Neural progenitor cell (in vitro differentiated cells): ENCODE measurements at places on chromosomes 16 and 17. TPM values are rescaled to one million over a fixed set of nuclear protein-coding genes. Genes with fewer than 3 reads are reported as not detected.

Gene CACNG4
- total RNA-seq, result 0.34 and 1.2 TPM in 2 replicates

- DNase-seq, result no peak
These were observed 42.9 kb downstream of the LDHD start for GRCh38 chr16:75073545-75074303.

Gene NUPR1
- 0.03 TPM in 1 of 2 replicates, not detected in the other for total RNA-seq

DNA sequence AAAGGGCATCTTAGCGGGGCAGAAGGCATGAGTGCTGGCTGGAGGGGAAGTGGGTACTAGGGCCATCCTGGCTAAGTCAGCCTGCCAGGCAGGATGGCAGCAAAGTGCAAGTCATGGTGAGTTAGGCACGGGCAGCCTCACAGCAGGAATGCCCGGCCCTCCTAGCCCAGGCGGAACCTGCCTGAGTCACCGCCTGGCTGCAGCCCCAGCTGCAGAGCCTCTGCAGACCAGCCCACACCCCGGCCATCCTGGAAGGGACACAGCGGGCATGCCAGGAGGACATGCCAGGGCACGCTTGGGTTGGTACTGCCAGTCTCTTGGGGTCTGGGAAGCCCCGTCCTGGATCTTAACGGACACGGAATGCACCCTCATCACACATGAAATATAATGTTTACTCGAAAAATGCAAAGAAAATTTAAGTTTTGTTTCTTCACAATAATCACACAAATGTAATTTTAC, 5.0 kb upstream of the ALDH3A1 start:
- no peak for DNase-seq

Gene TUBB3
- total RNA-seq, result 41.4 and 107 TPM in 2 replicates

GRCh38 chr17:76700617-76701470, 9.9 kb downstream of the MXRA7 start:
- peak; percentile 63 for DNase-seq

Gene DGKE
- 4.5 and 7.5 TPM in 2 replicates for total RNA-seq

Gene SEC14L5
- 0.41 and 0.65 TPM in 2 replicates for total RNA-seq

DNA sequence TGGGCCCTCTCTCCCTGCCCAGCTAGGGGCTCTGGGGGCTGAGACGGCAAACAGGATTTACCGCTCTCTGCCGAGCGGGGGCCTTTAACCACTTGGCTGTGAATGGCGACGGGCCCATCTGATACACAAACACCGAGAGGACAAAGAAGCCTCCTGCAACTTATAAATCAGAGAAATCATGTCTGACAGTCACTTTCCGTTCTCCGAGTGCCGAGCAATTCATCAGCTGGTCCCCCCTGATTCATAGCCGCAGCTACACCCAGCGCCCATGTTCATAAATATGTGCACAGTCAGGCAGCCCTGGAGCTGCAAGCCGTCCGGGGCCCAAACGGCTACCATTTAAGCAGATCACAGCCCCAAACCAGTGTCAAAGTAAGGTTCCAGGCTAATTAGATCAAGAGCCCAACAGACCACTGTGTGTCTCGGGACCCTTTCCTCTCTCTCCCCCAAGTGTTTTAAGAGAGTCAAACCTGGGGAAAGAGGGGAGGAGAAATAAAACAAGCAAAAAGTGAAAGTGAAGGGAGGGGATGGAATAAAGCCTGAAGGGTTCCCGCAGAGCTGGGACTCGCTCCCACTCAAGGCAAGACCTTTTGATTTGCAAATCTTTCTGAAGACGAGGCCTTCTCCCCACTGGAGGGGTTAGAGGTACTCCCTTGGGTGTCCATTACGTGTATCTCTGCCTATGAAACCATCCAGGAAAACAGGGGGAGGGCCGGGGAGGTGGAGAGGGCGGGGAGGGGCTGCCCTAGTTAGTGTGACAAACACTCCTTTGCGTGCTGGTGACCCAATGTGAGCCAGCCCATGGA, 154.7 kb downstream of the C16orf78 start:
- no peak for DNase-seq

DNA sequence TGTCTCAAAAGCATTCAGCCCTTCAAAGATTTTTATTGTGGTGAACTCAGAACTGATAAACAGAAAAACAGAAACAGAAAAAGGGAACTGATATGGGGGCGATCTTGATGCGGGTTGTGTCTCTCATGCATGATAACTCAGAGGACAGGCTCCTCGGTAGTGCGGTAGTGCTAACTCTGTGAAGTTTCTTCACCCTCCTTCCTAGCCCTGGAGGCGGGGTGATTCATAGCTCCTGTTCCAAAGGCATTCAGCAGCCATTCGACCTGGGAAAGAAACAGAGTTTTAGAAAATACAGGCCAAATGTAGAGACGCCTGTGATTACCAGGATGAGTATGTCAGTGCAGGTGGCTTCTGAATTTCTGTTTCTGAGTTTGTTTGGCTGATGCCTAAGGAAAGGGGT, 5.5 kb upstream of the MAF start:
- DNase-seq, result peak; percentile 35

DNA sequence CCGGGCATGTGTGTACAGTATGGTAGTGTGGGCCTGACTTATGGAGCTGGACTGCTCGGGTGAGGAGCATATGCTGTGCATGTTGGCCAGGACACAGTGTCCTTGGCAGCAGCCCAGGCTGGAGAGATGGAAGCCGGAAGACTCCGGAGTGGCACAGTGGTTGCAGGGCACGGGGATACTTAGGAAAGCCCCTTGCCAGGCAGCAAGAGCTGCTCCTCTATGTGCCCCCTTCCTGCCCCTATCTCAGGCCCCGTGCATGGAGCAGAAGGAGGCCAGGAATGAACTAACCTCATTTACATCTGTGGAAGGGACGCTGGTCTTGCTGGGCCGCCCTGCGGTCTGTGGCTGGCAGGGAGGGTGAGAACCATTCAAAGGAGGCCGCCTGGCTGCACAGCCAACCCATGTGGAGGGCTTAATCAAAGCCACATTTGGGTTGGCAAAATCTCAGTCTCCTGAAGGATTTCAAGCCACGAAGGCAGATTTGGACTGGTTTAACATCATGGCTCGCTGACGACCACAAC, 32.2 kb upstream of the RCVRN start:
- no peak for DNase-seq

- peak; percentile 47 for DNase-seq
These were observed 6.6 kb downstream of the ANKFN1 start for GRCh38 chr17:56159826-56160380.

- DNase-seq, result peak; percentile 48
These were observed 11.1 kb downstream of the TNS4 start for GRCh38 chr17:40490289-40490853.

DNA sequence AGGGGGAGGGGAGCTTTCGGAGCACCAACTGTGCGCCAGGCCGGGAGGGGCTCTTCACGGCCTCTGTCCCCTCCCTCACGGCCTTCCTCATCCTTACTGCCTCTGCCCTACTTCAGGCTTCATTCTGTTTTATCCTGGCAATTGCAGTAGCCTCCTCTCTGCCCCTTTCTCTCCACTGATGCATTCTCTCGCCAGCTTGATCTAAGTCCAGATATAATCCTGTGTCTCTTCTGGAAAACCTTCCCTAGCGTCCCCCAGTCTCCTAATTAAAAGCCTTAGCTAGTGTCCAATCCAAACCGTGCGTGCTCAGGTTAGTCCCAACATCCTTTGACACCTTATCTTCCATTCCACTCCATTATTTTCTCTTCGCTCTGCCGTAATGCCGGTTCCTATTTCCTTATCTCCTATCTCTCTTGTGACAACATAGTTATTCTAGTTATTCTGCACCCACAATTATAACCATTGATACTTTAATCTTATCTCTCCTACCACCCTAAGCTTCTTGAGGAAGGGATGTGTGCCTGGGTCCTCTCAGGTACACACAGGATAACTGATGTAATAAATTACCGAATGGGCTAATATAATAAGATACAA, 869 bp downstream of the ZNF48 start:
- no peak for DNase-seq

GRCh38 chr16:86664522-86665318, 86.4 kb downstream of the FOXL1 start:
- DNase-seq, result no peak

Gene SMTNL2
- 3.0 and 5.2 TPM in 2 replicates for total RNA-seq

DNA sequence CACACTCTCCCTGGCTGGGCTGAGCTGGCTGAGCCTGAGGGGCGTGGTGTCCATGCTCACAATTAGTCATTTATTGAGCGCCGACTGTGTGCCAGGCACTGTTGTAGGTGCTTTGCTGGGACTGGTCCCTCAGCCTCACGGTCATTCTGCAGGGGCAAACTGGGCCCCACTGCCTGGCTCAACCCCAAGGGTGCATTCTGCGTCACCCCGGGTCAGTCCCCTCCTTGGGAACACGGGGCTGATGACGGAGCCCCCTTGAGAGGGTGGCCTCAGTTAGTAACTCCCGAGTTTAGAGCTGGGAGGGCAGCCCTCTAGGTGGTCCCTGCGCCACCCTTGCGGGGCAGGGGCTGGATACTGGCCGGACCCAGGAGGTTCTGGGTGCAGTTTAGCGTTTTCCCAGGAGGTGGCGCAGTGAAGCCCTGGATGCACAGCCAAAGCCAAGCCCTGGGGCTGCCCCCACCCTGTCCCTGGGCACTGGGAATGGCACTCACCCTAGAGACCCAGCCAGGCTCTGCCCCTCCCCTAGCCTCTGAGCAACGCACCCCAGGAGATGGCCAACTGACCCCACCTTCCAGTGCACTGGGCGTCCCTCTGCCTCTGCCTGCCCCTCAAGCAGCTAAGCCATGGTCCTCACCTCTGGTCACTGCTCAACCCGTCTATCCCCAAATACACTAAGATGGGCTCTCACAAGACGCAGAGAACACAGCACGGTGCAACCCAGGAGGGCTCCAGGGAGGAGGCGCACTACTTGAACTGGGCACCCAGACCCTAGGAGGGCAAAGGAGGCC, 243.2 kb upstream of the GSE1 start:
- DNase-seq, result peak; percentile 67

DNA sequence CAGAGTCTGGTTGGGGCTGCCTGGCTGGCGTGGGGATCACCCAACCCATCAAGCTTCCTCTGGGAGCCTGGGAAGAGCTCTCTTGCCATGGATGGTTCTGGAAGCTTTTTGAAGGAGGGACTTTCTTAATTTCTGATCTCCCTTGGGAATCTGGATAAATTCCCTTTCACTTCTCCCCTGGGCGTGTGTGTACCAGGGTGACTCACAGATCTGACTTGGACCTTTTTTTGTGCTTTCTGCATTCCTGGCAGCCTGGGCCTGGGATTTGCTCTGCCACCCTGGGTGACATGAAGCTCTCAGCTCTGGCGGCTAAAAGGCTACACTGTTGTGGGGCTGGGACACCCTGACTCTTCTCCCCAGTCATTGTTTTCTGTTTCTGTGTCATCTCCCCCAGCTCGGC, 70.1 kb downstream of the ABCC1 start:
- DNase-seq, result no peak
